ENCODE measurements at places on chromosomes 3 and 15.

DNA sequence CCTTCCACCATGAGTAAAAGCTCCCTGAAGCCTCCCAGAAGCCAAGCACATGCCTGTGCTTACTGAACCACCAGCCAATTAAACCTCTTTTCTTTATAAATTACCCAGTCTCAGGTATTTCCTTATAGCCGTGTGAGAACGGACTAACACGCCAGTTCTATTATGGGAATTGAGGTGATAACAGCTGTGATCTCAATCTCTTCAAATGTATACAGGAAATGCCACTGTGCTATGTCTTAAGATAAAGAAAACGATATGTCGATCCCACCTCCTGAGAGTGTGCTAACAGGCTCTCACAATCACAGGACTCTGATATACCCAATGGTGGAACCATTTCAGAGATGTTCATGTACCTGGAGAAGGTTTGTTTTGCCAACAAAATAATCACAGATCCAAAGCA is 26.2 kb downstream of the CHSY1 start:
- DNase-seq = no peak

GRCh38 chr3:158680861-158681260 is 8.4 kb upstream of the LXN start:
- no peak for DNase-seq

- DNase-seq = no peak
These were observed 862.5 kb downstream of the CADM2 start for GRCh38 chr3:85821130-85821756.

GRCh38 chr15:80596521-80596976 is 98.6 kb upstream of the ABHD17C start:
- DNase-seq = no peak

GRCh38 chr3:129386984-129387383 is 41.5 kb downstream of the EFCAB12 start:
- no peak for DNase-seq

- DNase-seq = peak; percentile 35
These were observed 51.2 kb downstream of the FGF12 start for GRCh38 chr3:192675958-192676649.

GRCh38 chr3:61146010-61146890 is 105.0 kb downstream of the FHIT start:
- DNase-seq = no peak

- DNase-seq = no peak
These were observed 4.5 kb downstream of the MELTF start for GRCh38 chr3:197024881-197025735.

DNA sequence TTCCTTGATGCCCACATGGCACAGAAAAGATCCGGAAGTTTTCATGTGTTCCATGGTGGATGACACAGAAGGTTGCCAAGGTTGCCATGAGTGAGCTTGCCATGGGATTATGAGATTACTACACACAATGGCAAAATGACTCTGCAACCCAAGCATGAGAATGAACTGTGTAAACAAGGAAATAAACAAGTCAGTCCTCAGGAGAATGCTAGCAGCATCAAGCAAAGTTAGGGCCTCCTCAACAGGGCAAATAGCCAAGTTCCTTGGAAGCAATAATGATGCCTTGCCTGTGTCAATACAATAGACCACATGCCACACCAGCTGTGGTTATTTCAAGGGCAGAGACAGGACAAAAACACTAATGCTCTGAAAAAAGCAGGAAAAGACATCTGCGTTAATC is 41.8 kb downstream of the AQR start:
- no peak for DNase-seq

DNA sequence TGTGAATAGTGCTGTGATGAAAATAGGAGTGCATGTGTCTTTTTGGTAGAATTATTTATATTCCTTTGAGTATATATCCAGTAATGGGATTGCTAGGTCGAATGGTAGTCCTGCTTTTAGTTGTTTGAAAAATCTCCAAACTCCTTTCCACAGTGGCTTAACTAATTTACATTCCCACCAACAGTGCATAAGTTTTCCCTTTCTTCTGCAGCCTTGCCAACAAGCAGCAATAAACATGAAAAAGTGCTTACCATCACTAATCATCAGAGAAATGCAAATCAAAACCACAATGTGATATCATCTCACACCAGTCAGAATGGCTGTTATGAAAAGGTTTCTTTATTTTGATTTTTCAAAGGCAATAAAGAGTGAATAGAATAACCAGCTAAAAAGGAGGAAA is 1105.9 kb downstream of the NAALADL2 start:
- DNase-seq = no peak

DNA sequence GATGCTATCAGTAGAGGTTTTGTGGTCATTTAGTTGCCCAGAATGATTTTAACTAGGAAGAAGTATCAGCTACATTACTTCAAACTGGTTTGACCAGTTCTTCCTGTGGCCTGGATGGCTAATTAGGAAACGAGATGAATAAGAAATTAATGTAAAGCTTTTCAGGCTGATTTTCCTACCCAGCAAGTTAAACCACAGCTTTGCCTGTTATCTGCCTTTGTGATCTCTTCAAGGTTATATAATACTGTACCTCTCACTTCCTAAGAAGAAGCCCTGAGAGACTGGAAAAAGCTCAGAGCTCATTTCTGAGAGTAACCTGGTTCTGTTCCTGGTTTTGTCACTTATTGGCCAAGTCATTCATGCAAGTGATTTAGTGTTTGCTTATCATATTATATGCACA is 782.2 kb upstream of the GOLIM4 start:
- DNase-seq = no peak

- DNase-seq = no peak
These were observed 302.9 kb upstream of the DPPA4 start for GRCh38 chr3:109640146-109640652.

GRCh38 chr3:2851835-2852234 is 258.3 kb downstream of the IL5RA start:
- no peak for DNase-seq

GRCh38 chr15:78358102-78358870 is 18.1 kb downstream of the CRABP1 start:
- DNase-seq = no peak

DNA sequence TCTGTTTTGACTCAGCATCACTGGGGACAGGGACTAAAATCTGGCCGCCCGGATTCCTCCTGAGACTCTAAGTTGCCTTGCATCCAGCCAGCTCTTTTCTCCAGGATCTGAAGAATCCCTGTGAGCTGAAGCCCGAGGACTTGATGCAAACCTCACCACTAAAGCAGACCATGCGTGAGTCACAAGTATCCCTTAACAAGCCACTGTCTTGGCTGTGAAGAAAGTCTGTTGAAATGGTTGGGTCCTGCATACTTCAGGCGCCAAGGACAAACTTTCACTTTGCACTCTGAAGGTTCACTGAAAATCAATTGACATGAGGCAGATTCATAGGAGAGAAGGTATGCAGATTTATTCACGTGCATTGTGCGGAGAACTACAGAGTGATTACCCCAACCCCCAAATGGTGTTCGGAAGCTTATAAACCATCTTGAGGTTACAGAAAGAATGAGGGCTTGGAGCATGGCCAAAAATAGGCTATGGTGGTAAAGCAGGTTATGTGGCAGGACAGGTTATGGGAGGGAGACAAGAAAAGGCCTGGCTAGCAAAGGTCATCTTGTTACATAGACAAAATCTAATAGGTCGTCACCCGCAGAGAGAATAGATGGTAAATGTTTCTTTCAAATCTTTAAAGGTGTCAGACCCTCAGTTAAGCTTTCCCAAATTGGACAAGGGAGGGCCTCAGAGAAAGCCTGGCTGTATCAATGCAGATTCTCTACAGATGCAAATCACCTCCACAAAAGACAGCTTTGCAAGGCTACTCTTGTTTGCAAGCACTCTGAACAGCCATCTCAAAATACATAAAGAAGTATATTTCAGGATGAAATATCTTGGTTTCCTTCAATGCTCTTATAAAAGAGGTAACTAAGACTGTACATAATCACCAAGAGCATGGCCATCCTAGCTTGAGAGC is 126.3 kb upstream of the PLAAT1 start:
- no peak for DNase-seq

DNA sequence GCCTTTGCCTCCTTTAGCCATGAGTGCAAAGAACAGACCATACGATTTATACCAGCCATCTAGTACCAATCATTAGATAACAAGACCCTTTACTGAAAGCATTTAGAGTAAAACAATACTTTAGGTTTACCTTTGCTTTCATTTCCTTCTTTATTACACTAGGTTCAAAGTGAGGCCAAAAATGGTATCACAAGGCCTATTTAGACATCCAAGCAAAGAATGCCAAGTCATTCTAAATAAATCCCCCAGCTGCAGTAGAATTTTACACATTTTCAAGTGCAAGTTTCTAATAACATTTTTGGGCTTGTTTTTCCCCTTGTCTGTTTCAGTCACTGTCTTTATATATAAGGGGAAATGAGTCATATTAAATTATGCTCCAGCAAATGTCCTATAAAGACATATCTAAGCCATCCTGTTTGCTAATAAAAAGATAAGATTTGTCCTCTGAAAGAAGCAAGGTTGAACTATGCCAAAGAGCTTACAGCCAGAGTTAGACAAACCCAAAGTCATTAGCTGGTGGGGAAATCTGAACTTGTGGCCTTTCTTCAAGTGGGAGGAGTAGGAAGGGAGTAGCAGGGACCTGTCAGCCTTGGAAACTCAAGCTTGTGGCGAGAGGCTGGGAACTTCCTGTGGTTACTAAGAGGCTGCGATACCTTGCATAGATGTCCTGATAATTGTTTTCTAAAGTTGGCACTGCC is 232.7 kb downstream of the MECOM start:
- no peak for DNase-seq

DNA sequence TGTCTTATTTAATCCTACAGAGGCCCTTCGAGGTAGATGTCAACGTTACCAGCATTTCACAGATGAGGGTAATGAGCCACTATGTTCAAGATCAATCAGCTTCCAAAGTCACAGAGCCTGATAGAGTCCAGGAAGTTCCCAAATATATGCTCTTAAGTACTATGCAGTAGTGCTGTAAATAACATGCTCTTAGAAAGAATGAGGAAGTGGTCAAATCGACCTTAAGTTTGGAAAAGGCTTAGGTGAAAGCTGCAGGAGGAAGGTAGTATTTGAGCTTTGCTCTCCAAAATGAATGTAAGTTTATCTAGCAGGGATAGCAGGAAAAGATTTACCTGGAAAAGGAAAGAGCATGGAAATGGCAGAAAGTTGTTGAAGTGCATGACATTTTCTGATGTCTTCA is 234.0 kb downstream of the RBMS3 start:
- no peak for DNase-seq

DNA sequence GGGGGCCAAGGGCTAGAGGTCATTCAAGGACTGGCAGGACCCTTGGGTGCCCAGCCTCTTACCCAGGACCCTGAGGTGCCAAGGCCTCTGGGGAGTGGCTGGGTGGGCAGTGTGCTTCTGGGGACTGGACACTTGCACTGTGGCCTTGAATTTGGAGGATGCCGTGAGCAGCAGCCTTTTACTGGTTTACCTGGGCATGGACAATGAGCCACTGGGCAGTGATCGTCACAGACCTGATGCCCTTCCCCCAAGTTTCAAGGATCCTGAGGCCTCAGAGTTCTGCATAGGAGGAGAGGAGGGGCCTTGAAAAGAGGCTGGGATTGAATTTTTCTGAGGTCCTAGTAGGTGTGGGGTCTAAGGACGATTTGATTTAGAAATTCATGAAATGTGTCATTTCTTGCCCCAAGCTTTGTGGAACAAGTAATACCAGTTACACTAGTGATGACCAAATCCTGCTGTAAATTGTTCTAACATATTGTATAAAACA is 146.1 kb upstream of the TPM1 start:
- no peak for DNase-seq

- peak; percentile 26 for DNase-seq
These were observed 17.6 kb upstream of the ALDH1L1 start for GRCh38 chr3:126197854-126198584.

DNA sequence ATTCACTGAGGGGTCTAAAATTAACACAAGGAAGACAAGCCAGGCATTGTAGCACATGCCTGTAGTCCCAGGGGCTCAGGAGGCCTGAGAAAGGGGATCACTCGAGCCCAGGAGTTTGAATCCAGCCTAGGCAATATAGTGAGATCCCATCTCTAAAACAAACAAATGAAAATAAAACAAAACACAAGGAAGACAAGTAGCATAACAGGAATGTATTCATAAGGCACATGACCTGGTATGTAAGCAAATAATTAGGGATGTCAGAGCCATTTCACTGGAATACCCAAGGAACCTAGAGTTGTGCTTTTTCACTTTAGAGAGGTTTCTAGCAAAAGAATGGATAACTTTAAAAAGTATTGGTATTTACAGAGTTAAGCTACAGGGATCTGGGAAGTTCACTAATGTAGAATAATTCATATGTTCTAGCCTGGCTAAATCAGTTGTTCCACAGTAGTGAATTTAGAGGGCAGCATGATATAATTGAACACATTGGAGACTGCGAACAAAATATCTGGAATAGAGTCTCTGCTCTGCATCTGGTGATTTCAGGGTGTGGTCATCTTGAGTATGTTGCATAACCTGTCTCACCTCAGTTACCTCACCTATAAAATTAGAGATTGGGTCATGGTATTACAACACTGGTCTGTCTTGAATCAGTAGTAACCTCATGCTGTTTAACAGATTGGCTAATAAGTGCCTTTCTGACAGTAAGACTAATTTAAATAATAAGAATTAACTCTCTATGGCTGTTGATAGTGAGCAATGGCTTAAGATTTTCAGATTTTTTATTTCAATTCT is 9.3 kb downstream of the GRAMD1C start:
- DNase-seq = no peak

- no peak for DNase-seq
These were observed 28.2 kb upstream of the BFSP2 start for GRCh38 chr3:133371676-133372075.

- no peak for DNase-seq
These were observed 801 bp downstream of the CA12 start for GRCh38 chr15:63380808-63381282.

DNA sequence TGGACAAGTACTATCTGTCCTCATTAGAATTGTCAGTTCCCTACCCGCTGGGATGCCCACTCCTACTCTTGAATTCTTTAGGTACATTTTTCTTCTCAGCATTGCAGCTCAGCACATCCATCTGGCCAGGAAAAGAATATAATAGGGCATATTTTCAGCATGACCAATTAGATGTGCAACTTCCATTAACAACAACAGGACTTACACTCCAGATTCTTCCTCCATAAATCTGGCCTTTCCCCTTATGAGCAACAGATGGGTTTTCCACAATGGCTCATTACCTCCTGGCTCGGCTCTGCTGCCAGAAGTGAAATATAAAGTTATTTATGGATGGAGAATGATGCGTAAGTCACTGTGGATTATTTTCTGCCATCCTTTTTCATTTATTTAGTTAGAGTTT is 443.8 kb upstream of the TGFBR2 start:
- no peak for DNase-seq

- DNase-seq = peak; percentile 24
These were observed 2.0 kb downstream of the AHSG start for GRCh38 chr3:186614597-186615483.

DNA sequence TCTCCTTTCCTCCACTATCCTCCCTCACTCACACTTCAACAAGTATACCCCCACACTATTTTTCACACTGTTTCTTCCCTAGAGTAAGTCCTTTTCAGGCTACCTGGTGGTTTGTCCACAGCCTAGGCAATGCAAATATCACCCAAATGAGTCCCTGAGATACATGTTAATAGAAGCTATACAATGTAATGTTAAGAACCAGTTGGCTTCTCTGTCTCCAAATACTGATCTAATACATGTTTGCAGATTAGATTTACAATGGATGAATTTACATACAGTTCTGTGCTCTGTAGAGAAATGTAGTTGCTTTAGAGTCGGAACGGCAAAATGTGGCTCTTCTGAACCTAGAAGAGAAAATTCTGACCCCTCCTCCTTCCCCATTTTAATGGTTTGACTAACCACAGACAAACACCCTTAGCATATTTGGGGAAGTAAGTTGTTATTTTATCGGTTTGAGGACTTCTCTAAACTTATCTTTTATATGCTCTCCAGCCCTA is 63.6 kb upstream of the MBNL1 start:
- peak; percentile 44 for DNase-seq

Data from GM06990 (cell line).